ENCODE measurements at places on chromosomes 5 and 9. TPM values are rescaled to one million over a fixed set of nuclear protein-coding genes. Genes with fewer than 3 reads are reported as not detected.
A peak's percentile ranks its signal among the peaks of the same experiment; 100 is the strongest.

DNA sequence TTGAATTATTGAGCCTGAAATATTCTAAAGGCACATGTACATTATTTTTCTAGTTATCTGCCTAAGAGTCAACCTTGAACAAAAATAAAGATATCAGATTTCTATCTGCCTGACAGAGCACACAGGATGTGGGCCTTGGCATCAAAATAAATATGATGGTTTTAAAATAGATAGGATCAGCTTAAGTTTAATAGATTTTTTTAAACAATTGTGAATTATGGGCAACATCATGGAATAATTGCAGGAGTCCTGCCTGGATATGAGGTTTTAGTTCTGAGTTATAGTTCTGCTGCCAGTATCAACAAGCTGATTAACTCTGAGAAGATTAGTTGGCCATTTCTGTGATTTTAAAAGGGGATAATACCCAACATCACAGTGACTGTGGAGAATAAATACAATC lies 107.0 kb upstream of the PCA3 start:
- no peak for DNase-seq

DNA sequence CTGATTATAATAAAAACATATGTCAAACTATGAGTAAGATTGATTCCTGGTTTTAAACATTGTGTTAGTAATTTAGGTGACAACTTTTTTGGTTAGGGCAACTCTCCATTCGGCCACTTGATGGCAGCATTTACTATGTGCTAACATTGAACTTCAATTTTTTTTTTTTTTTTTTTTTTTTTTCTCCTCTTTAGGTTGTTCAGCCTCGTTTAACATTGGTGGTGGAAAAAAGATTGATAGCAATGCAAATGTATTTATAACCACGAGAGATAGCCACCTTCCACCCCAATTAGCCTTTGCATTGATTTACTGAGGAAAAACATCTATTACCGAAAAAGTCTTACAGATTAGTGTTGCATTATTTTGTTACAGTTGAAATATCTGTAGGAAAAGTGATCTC lies 159.1 kb downstream of the CSNK1G3 start:
- peak; percentile 66 for DNase-seq

- DNase-seq = no peak
Observed at GRCh38 chr9:103514767-103515166, 519.6 kb downstream of the CYLC2 start.

Gene GPX8
- 80.7 TPM for polyA plus RNA-seq

Gene SH2D3C
- polyA plus RNA-seq = 27.5 TPM
